ENCODE measurements at places on chromosomes 11 and 22.

DNA sequence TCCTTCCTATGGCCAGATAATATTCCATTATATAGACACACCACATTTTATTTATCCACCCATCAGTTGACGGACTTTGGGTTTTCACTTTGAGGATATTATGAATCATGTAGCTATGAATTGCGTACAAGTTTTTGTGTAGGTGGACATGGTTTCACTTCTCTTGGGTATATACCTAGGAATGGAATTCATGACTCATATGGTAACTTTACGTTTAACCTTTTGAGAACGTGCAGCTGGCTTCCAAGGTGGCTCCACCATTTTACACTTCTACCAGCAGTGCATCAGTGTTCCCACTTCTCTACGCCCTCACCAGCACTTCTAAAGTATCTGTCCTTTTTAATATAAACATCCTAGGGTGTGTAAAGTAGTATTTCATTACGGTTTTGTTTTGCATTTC is 112.0 kb downstream of the PLEKHA7 start:
- peak; percentile 44 for DNase-seq

- DNase-seq: peak; percentile 81
Measured at GRCh38 chr11:59802639-59803176, 7.9 kb downstream of the MRPL16 start.

- no peak for DNase-seq
Measured at GRCh38 chr11:35618497-35619115, 346 bp downstream of the FJX1 start.

GRCh38 chr11:46247659-46248058 is 29.8 kb upstream of the CREB3L1 start:
- DNase-seq: peak; percentile 87

DNA sequence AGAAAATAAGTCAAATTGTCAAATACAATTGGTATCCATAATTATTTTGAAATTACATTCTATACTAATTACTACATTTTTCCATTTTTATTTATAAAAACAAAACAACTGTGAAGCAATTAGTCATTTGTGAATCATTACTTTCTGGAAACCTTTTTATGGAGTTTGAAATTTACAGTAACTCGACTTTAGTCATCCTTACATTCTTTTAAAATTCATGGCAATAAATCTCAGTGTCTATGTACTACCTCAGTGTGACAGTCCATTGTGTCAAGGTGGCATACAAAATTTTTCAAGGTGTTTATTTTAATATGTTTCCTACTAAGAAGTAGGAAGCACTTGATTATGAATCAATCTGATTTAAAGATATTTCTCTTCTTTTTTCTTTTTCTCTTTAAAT is 1949.4 kb upstream of the RAG2 start:
- no peak for DNase-seq

DNA sequence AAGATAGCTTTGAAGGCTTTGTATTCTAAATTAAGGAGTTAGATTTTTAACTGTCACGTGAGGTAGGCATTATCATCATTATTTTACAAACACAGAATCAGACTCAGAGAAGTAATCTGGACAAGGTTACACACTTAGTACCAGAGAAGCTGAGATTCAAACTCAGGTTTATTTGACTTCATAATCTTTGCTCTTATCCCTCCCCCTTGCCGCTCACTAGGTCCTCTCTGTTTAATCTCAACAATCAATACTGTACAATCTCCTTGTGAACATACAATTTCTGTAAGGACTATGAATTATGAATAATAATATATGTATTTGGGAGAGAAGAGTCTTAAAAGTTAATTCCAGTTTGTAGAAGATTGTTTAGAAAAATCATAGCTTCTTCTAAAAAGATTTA is 5.2 kb upstream of the DNAJB7 start:
- DNase-seq: no peak

- DNase-seq: no peak
Measured at GRCh38 chr11:15730995-15731385, 616.3 kb downstream of the INSC start.

DNA sequence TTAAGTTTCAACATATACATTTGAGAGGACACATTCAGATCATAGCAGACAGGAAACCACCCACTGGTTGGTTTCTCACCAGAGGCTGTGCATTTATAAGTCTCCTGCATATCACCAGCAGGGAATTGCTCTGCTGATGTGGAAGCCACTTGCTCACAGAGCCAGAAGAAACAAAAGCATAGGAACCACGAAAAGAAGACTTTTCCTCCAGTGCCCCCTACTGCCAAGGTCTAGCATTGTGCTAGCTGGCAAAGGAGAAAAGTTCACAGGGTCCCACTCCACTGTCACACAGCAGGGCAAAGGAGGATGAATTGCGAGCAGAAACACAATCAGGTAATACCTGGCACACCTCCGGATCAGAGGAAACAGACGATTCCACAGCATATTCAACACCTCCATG is 28.9 kb upstream of the ISX start:
- DNase-seq: peak; percentile 35

DNA sequence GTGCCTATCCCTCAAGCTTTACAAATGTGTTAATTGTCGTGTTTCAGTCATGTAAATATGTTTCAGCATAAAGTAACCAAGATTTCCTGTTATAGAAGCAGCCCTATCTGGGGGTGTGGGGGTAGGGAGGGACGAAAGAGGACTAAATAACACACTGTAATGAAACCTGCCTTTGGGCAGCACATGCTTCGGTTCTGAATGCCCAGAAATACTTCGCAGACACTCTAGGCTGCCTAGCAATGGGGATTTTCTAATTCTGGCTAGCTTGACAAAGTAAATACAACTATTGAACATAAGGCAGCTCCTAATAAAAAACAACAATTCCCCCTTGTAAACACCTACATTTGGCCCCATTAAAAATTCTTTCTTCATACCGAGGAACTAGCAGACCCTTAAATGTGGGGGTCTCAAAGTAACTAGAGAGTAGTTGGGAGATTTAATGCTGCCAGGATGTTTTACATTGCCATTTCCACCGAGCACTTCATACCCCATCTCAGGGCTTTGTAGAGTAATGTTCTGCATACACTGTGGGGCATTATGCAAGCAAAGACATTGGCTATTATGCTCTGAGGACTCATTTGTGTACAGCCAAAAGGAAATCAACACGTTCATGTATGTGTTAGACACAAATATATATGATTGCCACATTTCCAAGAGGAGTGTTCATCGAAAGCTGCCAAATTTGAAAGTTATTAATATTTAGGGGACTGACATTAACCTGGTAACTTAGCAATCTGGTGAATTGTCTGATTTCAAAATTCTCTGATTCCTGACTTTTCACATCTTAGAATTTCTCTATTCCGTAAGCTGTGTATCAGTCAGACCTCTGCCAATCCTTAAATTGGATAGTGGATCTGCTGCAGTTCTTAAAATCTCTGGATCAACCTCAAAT is 42.1 kb downstream of the PAX6 start:
- no peak for DNase-seq

DNA sequence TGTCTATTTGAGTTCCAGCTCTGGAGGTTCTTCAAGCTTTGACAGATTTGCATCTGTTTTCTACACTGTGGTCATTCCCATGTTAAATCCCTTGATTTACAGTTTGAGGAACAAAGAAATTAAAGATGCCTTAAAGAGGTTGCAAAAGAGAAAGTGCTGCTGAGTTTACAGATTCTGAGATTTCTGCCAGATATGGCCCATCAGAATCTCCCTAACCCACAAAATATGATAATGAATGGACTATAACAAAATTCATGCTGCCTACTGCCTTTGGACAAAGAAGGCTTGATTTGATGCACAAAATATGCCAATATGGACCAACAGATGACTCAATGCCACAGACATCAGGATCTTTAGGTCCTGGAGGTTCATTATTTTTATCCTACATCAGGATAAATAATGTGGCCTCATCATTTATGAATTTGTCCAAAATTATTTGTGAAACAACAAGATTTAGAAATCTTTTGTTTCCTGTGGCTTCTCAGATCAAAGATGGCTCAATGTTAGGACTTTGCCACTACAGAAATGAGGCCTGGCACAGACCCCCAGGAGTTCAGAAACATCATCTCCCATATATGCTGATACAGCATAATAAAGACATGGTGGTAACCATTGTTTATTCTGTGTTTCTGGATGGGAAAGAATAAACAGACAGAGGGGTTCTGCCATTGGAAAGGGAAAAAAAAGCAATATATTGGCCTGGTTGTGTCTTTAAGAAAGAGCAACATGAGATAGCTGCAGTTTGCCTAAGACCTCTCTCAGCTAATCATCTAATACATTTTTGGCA is 6.7 kb downstream of the OR5AN1 start:
- no peak for DNase-seq

DNA sequence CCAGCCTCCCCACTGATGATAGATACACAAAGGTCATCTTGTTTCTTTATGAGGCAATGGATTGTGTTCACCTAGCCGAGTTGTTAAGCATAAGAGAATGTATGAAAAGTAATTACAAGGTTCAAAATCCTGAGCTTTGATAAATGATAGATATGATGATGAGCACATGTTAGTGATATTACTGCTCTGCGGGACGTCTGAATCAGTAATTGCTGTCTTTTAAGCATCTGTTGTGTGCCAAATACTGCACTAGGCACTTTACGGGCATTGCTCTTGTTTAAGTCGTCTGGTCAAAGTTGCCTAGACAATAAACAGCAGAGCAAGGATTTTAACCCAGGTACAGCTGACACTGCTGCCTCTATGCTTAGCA is 559 bp upstream of the RNF141 start:
- no peak for DNase-seq

- no peak for DNase-seq
Measured at GRCh38 chr11:36356201-36356600, 60.1 kb downstream of the PRR5L start.

- peak; percentile 72 for DNase-seq
Measured at GRCh38 chr11:72238040-72238450, 5.9 kb downstream of the PHOX2A start.

- DNase-seq: no peak
Measured at GRCh38 chr11:21564095-21564494, 628.8 kb upstream of the ANO5 start.

All from small intestine (tissue), 16 donors.